Karpas-422 (cell line): ENCODE measurements at places on chromosomes 2 and 18. TPM values are rescaled to one million over a fixed set of nuclear protein-coding genes. Genes with fewer than 3 reads are reported as not detected.

DNA sequence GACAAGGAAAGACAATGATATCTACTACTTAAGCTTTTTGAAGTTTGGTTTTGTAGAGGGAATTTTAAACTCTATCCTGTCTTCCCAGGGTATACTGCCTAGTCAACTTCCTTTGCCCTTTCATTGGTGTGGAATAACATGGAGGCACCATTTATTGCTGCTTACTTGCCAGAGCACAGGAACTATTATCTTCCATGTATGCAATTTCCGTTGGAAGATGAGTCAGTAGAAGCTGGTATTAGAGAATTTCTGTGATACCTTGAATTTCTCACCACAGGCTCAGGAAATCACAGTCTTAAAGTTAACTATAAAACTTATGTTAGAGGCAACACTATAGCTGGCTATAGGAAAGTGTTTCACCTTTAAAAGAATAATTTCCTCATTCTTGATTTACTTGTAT is 40.9 kb upstream of the RGPD4 start:
- H3K4me1 ChIP-seq, result no peaks in the 10 kb centered on the region
- no peak overlapping the region for H3K4me3 ChIP-seq
- no peaks in the 10 kb centered on the region for H3K27me3 ChIP-seq

The CRYBA2 gene
- total RNA-seq, result not detected in 2 replicates

DNA sequence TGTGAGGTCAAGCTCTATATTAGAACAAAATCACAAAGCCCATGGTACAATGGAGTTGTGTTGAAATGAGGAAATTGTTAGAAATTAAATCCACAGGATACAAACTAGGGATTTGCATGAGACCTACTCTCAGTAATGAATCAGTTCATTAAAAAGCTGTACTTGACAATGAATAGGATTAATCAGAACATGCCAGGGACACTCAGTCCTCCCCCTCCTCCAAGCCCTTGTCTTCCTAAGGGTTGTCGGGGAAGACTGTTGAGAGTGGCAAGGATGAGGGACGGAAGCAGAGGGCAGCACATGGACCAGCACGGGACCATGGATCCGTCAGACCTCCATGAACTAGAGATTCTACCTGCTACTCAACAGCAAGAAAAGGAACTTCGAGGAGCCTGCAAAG is 39.8 kb downstream of the SPRED2 start:
- no peak overlapping the region for H3K4me3 ChIP-seq
- DNase-seq, result no peak
- 0 out of 2 replicates have a peak, but pooled peaks cover 4% of the 10 kb centered on the region for H3K27me3 ChIP-seq
- no peaks in the 10 kb centered on the region for H3K36me3 ChIP-seq

GRCh38 chr2:237336131-237336530 is 77.8 kb downstream of the COL6A3 start:
- H3K4me3 ChIP-seq, result no peak overlapping the region
- no peak for DNase-seq
- H3K27ac ChIP-seq, result no peak overlapping the region
- no peaks in the 10 kb centered on the region for H3K4me1 ChIP-seq
- H3K27me3 ChIP-seq, result no peaks in the 10 kb centered on the region

- H3K4me3 ChIP-seq, result no peak overlapping the region
- no peaks in the 10 kb centered on the region for H3K36me3 ChIP-seq
- no peak overlapping the region for H3K27ac ChIP-seq
- no peaks in the 10 kb centered on the region for H3K27me3 ChIP-seq
These were observed 30.0 kb upstream of the SLC3A1 start for GRCh38 chr2:44245083-44245861.

GRCh38 chr2:171999161-171999560 is 592 bp upstream of the METAP1D start:
- DNase-seq, result peak; percentile 62
- H3K36me3 ChIP-seq, result no peaks in the 10 kb centered on the region
- H3K4me1 ChIP-seq, result peaks cover 33% of the 10 kb centered on the region
- H3K4me3 ChIP-seq, result peak overlapping the region; percentile 93
- H3K27ac ChIP-seq, result peak overlapping the region; percentile 79
- no peaks in the 10 kb centered on the region for H3K27me3 ChIP-seq

- peaks cover 21% of the 10 kb centered on the region for H3K4me1 ChIP-seq
- H3K36me3 ChIP-seq, result no peaks in the 10 kb centered on the region
- H3K4me3 ChIP-seq, result peak overlapping the region; percentile 71
These were observed 759 bp upstream of the ACTR1B start for GRCh38 chr2:97664636-97664970.

The ELOA2 gene
- not detected in 2 replicates for total RNA-seq

DNA sequence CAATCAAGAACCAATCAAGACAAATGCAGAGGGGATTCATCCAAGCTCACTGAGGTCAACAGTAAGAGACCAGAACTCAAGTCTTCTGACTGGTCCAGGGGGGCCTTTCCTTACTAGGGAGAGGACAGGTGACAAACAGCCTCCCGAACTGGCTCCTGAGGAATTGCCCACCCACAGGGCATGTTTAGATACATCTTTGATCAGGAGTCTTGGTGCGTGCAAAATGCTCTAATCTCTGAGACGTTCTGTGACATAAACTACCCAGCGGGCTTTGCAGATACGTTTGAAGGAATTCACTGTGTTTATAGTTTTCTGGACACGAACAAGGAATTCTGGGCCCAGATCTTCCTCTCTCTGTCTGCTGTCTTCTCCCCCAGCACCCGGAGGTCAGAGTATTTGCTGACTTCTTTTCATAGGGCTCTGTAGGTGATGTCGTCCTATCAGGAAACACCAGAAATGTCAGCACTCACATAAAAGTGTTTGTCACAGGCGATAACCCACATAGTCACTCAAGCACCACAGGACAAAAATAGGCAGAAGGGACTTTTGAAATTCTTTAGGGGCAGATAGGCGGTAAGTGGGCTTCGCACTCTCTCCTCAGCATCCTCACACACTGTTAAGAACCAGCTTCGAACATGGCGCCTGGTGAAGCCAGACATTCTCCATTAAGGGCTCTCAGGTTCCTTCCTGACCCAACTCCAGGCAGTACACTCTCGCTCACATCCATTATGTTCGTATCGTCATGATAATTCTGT is 349.0 kb downstream of the CYRIA start:
- no peak overlapping the region for H3K27ac ChIP-seq
- no peaks in the 10 kb centered on the region for H3K27me3 ChIP-seq
- no peak for DNase-seq

- no peaks in the 10 kb centered on the region for H3K36me3 ChIP-seq
- no peak for DNase-seq
- 0 out of 2 replicates have a peak overlapping the region, but pooled peaks have one; percentile 7 for H3K27ac ChIP-seq
- no peak overlapping the region for H3K4me3 ChIP-seq
- H3K4me1 ChIP-seq, result peaks cover 58% of the 10 kb centered on the region
These were observed 5.5 kb downstream of the MEX3C start for GRCh38 chr18:51192026-51192425.

DNA sequence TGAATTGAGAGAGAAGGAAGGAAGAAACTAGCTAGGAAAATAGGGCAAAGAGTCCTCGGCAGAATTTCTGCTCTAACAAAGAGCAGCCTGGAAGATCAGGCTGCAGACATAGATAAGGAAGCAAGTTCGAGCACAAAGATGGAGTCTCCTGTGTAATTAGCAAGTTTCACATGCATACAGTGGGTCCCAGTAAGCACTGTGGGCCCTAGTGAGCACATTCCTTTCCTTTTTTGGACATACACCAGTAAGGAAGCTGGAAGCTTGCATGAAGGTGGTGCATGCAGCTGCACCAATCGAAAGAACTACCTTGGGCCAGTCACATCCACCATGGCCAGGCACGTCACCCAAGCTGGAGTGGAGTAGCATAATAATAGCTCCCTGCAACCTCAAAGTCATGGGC is 109.7 kb downstream of the NOL4 start:
- no peaks in the 10 kb centered on the region for H3K36me3 ChIP-seq
- no peaks in the 10 kb centered on the region; the same call in 1 of the 2 replicates for H3K4me1 ChIP-seq
- H3K4me3 ChIP-seq, result no peak overlapping the region
- no peak for DNase-seq
- no peaks in the 10 kb centered on the region for H3K27me3 ChIP-seq

- DNase-seq, result no peak
- H3K27me3 ChIP-seq, result no peaks in the 10 kb centered on the region
- no peak overlapping the region for H3K4me3 ChIP-seq
- no peak overlapping the region for H3K27ac ChIP-seq
- H3K4me1 ChIP-seq, result no peaks in the 10 kb centered on the region
These were observed 67.3 kb downstream of the SNORC start for GRCh38 chr2:232937278-232937906.

DNA sequence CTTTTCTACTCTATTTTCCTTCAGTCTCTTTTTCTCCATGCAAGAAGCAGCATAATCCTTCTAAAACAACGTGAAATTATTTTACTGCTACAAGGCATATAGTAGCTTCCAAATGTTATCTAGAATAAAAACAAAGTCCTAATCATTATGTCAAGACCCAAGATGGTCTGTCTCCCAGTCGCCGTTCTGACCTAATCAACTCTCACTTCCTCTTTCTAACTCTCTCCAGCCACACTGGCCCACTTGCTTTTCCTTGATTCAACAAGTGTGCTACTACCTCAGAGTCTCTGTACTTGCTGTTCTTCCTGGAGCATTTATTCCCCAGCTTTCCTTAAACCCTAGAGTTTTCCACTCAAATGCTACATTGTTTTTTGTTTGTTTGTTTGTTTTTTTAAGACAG is 1491.2 kb downstream of the LRP1B start:
- H3K4me1 ChIP-seq, result no peaks in the 10 kb centered on the region
- peak; percentile 45 for DNase-seq
- no peak overlapping the region for H3K27ac ChIP-seq
- H3K36me3 ChIP-seq, result no peaks in the 10 kb centered on the region
- H3K4me3 ChIP-seq, result no peak overlapping the region

The NEMP2 gene
- 10.6 and 11.1 TPM in 2 replicates for total RNA-seq

GRCh38 chr18:49728542-49728941 is 84.8 kb downstream of the ACAA2 start:
- no peaks in the 10 kb centered on the region for H3K36me3 ChIP-seq

The COL6A3 gene
- 0.07 TPM in 1 of 2 replicates, not detected in the other for total RNA-seq

- H3K27me3 ChIP-seq, result no peaks in the 10 kb centered on the region
- H3K4me3 ChIP-seq, result no peak overlapping the region
- H3K27ac ChIP-seq, result no peak overlapping the region
- no peaks in the 10 kb centered on the region for H3K4me1 ChIP-seq
- H3K36me3 ChIP-seq, result no peaks in the 10 kb centered on the region
These were observed 43.6 kb downstream of the EFEMP1 start for GRCh38 chr2:55879976-55880375.

The IGFBP2 gene
- total RNA-seq, result not detected in 2 replicates

DNA sequence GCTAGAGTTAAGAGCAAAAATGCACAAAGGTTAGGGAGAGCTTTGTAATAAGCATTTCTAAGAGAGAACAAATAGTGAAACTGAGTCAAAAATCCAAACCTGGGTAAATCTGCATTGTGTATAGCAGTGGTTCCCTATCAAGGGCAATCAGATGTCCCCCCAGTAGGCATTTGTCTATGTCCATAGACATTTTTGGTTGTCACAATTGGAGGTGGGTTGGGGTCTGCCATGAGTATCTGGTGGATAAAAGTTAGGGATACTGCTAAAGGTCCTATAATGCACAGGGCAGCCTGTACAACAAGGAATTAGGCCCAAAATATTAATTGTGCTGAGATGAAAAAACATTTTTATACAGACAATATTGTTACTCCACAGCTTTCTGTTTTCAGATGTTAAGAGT is 21.0 kb downstream of the NOP58 start:
- DNase-seq, result no peak
- no peaks in the 10 kb centered on the region for H3K4me1 ChIP-seq
- H3K27ac ChIP-seq, result no peak overlapping the region
- no peak overlapping the region for H3K4me3 ChIP-seq
- peaks cover 71% of the 10 kb centered on the region for H3K36me3 ChIP-seq

The CGREF1 gene
- not detected in 2 replicates for total RNA-seq

DNA sequence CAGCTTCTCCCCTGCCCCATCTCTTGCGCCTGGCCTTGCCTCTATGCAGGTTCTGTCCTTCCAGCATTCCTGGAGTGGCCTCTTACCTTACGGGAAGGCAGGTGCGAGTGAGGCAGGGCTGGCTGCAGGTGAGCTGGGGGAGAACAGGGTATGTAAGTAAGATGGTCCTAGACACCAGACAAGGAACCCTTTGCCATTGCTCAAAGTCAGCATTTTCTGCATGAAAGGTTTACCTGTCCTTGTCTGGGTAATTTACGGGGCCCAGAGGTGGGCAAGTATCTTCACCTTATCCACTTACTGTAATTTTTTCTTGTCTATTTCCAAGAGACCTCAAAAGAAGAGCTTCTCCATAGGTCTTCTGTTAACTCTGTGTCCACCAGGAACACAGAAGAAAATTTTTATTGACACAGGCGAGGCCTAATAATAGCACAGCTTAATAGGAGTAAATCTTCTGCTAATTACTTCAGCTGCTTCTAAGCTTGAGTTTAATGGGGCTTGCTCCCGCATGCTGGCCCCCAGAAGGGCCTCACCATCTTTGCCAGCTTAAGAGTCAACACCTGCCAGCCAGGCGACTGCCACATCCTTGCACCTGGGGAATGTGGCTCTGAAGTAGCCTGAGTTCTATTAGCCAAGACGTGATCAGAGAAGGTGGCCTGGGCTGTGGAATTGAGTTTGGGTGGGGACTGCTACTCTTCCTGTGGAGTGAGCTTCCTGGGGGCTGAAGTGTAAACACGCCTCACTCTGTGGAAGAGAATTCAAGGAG is 27.1 kb downstream of the PCARE start:
- DNase-seq, result no peak
- no peak overlapping the region for H3K27ac ChIP-seq
- no peaks in the 10 kb centered on the region for H3K27me3 ChIP-seq

GRCh38 chr18:56380685-56381084 is 257.7 kb downstream of the TXNL1 start:
- no peaks in the 10 kb centered on the region for H3K4me1 ChIP-seq
- DNase-seq, result no peak
- H3K27ac ChIP-seq, result no peak overlapping the region

- peaks cover 6% of the 10 kb centered on the region; the same call in 1 of the 2 replicates for H3K36me3 ChIP-seq
- peak overlapping the region; percentile 80; the same call in 1 of the 2 replicates for H3K4me3 ChIP-seq
- H3K27ac ChIP-seq, result no peak overlapping the region
- peaks cover 16% of the 10 kb centered on the region for H3K4me1 ChIP-seq
These were observed 2.1 kb downstream of the COQ10B start for GRCh38 chr2:197455428-197455827.

DNA sequence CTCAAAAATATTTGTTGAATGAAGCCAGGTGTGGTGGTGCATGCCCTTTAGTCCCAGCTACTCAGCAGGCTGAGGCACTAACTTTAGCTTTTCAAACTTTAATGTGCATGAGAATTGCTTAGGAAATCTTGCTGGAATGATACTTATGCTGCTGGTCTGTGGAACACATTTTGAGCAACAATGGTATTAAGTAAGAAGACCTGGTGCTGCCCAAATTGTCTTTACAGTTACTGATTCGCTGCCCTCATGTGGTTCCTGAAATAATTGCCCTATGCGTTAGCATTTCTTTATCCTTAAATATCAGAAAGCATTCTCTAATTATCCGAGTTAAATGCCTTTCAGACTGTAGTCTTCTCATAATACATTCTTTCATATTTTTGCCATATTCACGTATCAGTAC is 76.0 kb upstream of the SESTD1 start:
- H3K27me3 ChIP-seq, result no peaks in the 10 kb centered on the region
- H3K27ac ChIP-seq, result no peak overlapping the region
- no peak for DNase-seq
- no peaks in the 10 kb centered on the region for H3K36me3 ChIP-seq
- no peaks in the 10 kb centered on the region for H3K4me1 ChIP-seq

GRCh38 chr2:119958670-119959268 is 54.1 kb upstream of the EPB41L5 start:
- DNase-seq, result no peak
- no peaks in the 10 kb centered on the region for H3K4me1 ChIP-seq
- H3K27ac ChIP-seq, result no peak overlapping the region

The DSC3 gene
- total RNA-seq, result 0.04 and 0.22 TPM in 2 replicates
